ENCODE measurements at places on chromosomes 16 and 17.

DNA sequence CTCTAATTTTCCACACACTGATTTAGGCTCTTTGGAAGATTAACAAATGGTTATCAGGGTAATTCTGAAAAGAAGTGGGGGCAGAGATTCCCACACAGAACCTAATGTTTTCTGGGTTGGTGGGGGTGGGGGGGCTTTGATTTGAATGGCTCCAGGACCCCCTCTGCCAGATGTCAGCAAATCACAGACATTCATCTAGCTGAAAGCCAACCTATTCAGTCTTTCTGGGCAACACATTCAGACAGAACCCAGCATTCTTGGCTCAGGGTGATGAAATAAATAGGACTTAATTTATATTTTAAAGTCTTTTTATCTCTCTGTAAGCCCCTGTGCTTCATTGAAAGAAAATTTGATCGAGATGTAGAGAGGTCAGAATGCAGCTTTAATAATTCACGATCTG, 533.2 kb downstream of the XYLT1 start:
- DNase-seq: no peak

- no peak for DNase-seq
Observed at GRCh38 chr16:924806-925205, 46.0 kb downstream of the LMF1 start.

- DNase-seq: no peak
Observed at GRCh38 chr17:82298538-82299421, 18.6 kb downstream of the CD7 start.

- no peak for DNase-seq
Observed at GRCh38 chr16:10039220-10040096, 142.8 kb downstream of the GRIN2A start.

DNA sequence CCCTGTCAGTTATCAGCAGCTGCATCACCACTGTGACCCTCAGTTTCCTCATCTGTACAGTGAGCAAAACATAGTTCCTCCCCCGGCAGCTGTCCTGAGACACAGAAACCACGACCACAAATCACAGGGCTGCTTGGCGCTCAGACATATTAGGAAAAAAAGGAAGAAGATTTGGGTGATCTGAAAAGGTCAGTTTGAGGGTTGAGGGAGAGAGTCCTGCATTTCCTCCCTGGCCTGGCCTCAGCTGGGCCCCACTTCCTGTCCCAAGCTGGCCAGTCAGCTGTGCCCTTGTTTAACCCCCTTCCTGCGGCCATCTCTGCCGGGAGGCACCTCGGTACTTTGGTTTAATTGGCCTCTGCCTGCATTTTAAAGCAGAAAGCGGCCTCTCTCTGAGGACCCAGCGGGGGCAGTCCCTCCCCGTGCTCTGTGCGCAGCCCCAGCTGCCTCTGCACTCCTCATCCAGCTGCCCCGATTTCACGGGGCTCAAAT, 24.0 kb upstream of the CIBAR2 start:
- no peak for DNase-seq

DNA sequence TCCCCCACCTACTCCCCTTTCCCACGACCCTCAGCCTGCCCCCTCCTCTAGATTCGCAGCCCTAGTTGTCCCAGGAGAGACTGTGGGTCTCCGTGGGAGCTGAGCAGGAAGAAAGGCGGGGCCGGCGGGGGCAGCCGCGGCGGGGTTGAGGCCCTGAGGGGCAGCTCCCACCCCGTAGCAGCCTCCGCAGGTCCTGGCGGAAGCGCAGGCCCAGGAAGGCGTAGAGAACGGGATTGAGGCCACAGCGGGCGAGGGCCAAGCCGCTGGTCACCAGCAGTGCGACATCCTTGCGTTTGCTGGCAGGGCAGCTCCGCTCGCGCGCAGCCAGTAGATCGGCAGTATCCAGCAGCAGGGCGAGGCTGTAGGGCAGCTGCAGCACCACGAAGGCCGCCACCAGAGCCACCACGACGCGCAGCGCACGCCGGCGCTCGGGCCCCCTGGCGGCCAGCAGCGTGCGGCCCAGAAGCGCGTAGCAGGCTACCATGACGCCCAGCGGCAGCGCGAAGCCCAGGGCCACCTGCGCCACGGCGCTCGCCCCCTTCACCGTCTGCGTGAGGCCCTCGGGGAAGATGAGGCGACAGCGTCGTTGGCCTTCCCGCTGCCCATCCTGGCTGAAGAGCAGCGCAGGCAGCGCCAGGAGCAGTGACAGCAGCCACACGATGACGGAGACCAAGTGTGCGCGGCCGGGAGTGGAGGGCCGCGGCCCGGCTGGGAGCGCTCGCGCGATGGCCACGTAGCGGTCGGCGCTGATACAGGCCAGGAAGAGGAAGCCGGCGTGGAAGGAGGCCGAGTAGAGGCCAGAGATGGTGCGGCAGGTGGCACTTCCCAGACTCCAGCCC, 1.9 kb downstream of the CCR10 start:
- DNase-seq: peak; percentile 62

DNA sequence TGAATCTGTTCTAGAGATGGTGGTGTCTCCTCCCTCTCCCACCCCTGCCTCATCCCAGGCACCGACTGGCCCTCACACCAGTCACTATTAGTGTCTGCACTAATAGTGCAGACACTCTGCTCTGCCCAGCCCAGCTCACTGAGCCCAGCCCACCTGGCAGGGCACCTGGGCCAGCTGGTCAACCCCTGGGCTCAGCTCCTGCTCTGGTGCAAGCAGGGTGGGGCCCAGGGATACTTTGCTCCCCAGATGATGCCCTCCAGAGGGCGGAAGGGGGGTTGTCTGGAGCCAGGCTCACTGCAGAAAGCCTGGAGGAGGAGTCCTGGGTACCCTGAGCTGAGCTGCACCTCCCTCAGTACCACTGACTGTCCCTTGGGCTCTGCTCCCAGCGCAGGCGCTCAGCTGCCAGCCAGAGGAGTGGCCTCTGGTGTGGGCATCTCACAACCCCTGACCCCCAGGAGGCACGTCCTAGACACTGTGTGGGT, 14.5 kb downstream of the RAB11FIP4 start:
- DNase-seq: no peak

DNA sequence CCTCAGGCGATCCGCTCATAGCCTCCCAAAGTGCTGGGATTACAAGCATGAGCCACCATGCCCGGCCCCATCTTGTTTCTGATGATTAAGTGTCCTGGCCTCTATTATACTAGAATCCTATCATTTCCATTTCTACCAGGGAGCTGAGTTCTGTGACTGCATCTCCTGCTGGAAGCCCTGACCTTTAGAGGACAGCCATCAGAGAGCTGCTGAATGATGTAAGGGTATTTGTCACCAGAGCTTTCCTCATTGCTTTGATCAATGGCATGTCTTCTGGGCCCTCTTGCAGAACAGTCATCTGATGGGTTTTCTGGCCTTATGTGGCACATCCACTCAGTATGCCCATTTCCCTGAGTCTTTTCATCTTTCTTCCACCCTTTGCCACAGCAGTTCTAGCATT, 39.9 kb downstream of the PSMD12 start:
- DNase-seq: no peak

- DNase-seq: no peak
Observed at GRCh38 chr17:6583411-6583810, 27.1 kb upstream of the PITPNM3 start.

- no peak for DNase-seq
Observed at GRCh38 chr17:233473-233941, 52.1 kb upstream of the DOC2B start.

DNA sequence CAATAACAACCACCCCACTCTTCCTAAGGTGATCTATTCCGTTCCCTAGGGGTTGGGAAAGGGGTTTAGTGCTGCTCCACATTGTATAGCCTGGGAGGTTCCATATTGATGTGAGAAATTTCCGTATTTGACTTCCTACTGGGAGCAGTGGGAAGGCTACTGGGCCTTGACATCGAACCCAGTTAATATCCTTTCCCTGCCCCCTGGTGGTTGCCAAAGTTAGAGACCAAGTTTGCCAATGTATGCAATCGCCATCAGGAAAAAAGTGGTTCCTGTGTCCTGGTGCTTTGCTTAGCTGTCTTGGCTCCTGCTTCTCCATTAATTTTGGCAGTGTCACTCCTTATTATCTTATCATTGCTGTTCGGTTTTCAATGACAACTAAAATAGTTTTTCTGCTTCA, 914.9 kb downstream of the KCNJ2 start:
- no peak for DNase-seq

GRCh38 chr17:39173526-39174274, 7.7 kb upstream of the ARL5C start:
- no peak for DNase-seq

DNA sequence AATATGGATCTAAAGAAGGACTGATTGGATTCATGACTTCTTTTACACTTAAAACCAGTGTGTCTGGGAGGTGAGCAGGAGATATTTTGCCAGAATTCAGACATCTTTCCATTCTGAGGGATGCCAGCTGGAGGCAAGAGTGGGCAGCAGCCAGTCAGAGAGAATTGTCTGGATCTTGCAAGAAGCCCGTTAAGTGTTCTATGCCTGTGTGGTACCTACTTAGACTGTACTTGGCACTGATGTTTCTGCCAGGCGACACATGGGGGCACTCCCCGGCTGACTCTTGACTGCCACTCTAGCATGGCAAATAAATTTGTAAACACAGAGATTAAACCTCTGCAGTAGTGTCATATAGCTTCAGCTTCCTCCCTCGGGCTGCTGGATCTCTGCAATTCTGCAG, 247.7 kb downstream of the UTP18 start:
- no peak for DNase-seq

- no peak for DNase-seq
Observed at GRCh38 chr17:78444392-78444791, 65.9 kb downstream of the PGS1 start.

- DNase-seq: no peak
Observed at GRCh38 chr17:5361426-5361825, 58.0 kb downstream of the NUP88 start.

DNA sequence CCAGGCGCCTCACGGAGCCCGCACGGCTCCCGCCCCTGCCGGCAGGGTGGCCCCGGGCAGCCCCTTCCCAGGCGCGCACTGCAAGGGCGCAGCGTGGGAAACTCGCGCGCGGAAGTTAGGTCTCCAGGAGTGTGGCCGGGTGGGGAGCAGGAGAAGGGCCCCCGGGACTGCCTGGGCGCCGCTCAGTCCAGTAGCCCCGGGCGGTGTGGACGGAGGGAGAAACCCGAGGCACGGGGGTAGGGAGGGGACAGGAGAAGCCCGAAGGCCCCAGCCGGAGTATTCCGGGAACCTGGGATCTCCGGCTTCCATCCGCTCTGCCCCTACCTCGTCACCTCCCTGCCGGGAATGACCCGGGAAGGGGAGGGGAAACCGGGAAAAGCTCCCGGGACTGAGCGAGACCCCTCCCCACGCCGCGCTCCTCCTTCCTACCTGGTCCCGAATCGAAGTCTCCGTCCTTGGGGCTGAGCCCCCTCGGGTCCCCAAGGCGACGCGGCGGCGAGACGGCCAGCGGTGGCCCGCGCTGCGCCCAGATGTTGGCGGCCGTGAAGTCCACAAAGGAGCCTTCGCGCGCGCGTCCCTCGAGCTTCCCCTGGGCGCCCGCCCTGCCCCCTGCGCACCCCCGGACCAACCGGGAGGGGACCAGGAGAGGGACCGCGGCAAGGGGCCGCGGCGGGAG, 418 bp downstream of the SOCS3 start:
- no peak for DNase-seq

- DNase-seq: no peak
Observed at GRCh38 chr17:9953492-9953891, 48.4 kb upstream of the RCVRN start.

- no peak for DNase-seq
Observed at GRCh38 chr17:65741710-65742109, 180.3 kb upstream of the AXIN2 start.

- DNase-seq: no peak
Observed at GRCh38 chr17:4733073-4733531, 1.9 kb downstream of the MED11 start.

- no peak for DNase-seq
Observed at GRCh38 chr17:48609033-48609432, 1.8 kb downstream of the HOXB7 start.

DNA sequence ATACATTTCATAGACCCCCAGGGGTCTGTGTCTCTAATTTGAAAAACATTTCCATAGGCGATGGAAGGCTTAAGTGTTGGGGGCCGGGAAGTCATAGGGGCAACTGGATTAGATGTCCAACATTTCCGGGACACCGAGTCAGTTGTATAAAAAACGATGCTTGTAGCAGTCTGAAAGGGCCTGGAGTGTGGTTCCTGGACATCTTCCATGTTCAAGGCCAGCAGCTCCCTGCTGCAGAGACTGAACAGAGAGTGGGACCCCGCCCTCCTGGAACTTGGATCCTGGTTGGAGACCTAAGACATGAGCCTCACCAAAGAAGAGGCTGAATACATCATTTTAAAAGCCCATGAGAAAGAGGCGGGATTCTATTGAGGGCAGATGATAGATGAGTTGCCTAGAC, 82.0 kb upstream of the ZNF423 start:
- DNase-seq: no peak

GRCh38 chr16:51538707-51539498, 387.8 kb upstream of the SALL1 start:
- no peak for DNase-seq

DNA sequence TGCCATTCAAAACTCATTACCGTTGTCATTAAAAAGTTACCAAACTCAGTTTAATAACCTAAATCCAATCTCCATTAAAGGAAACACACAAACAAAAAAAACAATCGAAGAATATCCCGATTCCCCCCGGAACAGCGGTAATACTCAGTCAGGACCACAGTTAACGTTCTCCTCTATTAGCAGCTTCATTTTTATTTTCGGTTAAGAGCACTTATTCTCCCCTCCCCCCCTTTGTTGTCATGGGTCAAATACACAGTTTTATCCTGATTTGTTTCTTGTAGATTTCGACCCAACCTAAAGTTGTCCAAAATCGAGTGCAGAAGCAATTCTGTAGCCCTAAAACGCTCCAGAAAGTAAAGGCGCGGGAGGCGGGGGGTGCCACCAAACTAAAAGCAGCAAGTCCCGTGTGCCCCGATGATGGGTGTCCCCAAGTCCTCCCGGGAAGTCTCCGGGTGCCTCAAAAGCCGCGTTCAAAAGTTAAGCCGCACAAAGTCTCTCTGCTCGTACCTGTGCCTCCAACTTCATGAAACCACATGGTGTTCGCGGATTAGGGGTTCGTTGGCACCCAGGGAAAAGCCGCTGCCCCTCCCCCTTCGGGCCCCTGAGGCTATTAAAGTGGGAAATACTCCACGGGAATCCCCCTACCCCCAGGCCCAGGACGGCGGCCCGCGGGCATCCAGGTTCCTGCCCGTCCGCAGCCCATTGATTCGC, 996 bp downstream of the SUMO2 start:
- peak; percentile 13 for DNase-seq

- DNase-seq: no peak
Observed at GRCh38 chr16:13021996-13022395, 120.6 kb downstream of the SHISA9 start.

DNA sequence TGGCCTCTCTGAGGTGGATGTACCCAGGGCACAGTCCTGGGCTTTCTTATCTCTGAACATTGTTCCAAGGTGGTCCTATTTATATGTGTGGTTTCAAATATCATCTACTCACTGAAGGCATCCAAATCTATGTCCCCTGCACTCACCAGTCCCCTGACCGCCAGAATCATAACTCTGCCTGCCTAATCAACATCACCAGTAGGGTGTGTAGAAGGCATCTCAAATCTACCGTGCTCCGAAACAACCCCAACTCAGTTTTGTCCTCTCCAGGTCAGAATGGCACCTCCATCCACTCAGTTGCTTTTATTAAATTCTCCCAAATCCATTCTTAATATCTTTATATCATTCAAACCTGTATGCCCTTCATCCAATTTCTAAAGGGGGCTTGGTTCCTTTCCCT, 536.3 kb downstream of the GRIN2A start:
- DNase-seq: no peak
